GM06990 (cell line): ENCODE measurements at places on chromosomes 12 and 14.

DNA sequence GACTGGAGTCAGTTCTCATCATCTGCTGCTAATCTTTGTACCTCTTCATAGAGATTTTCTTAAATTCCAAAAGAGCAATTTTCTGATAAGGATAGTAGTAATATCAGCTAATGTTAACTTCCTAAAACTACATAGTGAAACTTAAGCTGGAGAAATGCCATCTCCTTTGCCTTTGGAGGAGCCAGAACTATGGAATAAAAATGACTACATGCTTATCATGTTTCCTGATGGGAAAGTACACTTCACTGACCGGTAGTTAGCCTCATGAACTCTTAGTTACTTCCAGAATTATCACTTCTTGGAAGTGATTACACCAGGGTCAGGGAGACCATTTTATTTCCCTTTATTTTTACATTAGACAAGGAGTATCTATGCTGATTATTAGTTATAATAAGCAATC is 1222.1 kb upstream of the TMEM132C start:
- DNase-seq = no peak

DNA sequence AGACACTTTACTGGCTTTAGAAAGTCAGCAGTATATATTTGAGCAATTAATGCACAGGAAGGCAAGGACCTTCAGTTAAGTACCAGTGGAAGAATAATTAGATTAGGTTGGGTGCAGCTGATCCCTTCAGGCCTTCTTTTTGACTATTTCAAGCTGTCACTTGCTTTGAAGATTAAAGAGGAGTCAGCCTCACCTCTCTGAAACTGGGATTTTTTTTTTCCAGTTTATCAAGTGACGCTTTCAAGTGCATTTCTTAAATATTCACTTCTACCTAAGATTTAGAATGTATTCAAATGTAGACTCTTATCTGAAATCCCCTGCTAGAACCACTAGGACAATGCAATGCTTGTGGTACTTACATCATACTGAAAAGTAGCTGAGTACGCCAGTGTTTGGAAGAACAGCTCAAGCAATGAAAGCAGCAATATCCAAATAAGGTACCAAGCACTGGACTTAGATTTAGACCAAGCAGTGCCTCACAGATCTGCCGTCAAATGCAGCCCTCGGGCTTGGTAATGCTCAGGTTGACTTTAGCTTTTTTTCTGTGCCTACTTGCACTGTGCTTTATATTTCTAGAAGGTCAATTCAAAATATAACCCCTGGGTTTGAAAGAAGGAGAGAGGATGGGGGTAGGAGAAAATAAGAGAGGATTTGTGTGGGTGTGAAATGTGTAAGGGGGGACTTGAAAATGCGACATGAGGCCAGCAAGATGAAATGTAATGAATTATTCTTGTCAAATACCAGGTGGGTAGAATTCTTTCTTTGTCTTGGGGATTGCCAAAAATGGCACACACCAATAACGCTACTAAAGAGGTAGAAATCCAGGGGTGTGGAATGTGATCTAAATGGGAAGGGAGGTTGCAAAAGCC is 3.7 kb upstream of the FERMT2 start:
- DNase-seq = peak; percentile 55

- no peak for DNase-seq
Observed at GRCh38 chr14:77541905-77542304, 43.3 kb upstream of the ISM2 start.

GRCh38 chr12:19847294-19848059 is 408.2 kb downstream of the AEBP2 start:
- peak; percentile 22 for DNase-seq

DNA sequence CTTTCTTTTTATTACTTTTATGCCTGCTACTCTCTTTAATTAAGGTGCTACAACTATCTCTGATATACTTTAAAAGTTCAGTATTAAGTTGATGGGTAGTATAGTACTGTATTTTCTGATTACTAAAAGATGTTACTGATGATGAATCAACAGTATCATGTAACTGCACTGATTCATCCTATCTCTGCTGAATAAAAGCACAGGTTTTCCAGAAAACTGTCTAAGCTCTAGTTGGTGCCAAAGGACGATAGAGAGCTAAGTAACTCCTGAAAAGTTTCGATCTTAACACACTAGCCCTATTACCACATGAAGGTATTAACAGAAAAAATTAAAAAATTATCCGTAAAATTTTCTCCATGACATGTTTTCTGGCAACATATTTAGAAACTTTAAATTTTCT is 2.1 kb downstream of the SCAF11 start:
- no peak for DNase-seq

- DNase-seq = no peak
Observed at GRCh38 chr14:102497998-102498677, 11.4 kb downstream of the ANKRD9 start.

- peak; percentile 58 for DNase-seq
Observed at GRCh38 chr12:109888179-109889020, 8.1 kb upstream of the GLTP start.

GRCh38 chr14:35932659-35933159 is 106.6 kb downstream of the BRMS1L start:
- peak; percentile 23 for DNase-seq

- no peak for DNase-seq
Observed at GRCh38 chr12:101920906-101921305, 43.5 kb downstream of the DRAM1 start.

DNA sequence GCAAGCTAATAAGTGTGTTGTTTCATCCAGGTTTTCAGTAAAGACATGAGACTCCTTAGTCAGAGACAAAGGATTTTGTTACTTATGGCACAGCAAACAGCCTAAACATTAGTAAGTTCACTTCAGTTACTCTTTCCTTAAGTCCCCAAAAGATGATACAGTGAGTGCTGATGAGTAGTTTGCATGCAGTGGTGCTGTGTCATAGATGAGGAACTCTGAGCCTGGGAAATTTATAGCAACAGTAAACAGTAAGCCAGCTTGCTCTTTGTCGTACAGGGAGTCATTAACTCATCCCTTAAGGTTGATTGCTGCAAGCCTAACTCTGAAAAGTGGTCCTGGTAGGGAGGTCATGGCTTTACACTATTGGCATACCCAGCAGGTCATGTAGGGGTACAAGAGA is 208.6 kb upstream of the OR4E1 start:
- DNase-seq = no peak

- DNase-seq = no peak
Observed at GRCh38 chr14:72557671-72558070, 336.2 kb downstream of the DPF3 start.

- no peak for DNase-seq
Observed at GRCh38 chr14:105409364-105409763, 10.3 kb upstream of the MTA1 start.

- no peak for DNase-seq
Observed at GRCh38 chr14:57420033-57420432, 29.6 kb downstream of the NAA30 start.

DNA sequence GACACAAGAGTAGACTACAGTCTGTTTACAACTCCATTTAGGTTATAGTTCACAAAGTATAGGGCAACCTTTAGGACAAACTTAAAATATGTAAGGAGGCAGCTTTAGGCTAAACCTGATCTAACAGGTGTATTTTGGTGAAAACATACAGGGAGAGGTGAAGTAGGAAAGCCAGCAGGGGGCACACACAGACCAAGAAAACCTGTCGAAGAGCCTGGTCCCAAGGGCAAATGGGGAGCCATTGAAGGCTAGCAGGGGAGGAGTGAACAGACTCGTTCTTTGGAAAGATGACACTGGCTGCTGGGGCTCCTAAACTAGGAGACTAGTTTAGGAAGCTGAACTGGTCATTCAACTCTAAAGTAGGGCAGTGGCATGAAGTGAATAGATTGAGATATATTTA is 138.8 kb upstream of the WSCD2 start:
- DNase-seq = no peak

DNA sequence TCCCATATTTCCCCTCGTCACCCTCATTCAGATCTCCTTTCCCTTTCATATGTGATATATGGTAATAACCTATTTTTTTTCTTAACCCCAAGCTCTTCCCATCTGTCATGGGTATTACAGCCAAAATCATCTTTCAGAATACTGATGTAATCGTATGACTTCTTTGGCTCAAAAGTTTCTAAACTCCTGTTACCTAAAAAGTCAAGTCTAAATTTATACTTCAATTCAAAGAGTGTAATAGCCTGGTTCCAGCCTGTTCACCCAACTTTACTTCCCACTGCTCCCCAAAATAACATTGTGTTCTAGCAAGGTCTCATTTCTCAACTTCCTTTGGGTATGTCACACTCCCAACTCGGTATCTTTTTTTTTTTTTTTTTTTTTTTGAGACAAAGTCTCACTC is 48.5 kb downstream of the TBK1 start:
- no peak for DNase-seq

GRCh38 chr14:94217116-94217515 is 43.0 kb downstream of the PPP4R4 start:
- DNase-seq = no peak

DNA sequence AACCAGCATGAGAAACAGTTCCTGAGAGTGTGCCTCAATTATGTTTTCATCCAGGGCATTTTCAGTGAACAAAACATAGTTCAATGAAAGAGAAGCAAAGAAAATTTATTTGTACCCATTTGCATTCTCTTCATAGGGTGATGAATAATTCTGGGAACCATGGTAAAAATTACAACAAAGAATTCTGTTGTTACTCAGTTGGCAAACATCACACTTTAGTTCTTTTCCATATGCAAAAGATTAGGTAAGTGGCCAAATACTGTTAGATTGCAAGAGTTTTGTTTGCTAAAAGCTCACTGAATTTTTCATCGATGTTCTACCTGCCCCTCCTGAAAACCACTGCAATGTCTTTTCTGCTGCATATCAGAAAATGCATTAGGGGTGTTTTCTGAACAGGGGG is 132.4 kb upstream of the RGS6 start:
- DNase-seq = no peak

- no peak for DNase-seq
Observed at GRCh38 chr12:12718853-12719252, 1.7 kb downstream of the CDKN1B start.

GRCh38 chr14:54637270-54638134 is 70.6 kb downstream of the SAMD4A start:
- DNase-seq = no peak

GRCh38 chr14:104199266-104199895 is 61.0 kb downstream of the KIF26A start:
- no peak for DNase-seq

- no peak for DNase-seq
Observed at GRCh38 chr12:34207858-34208257, 185.6 kb downstream of the ALG10 start.

- no peak for DNase-seq
Observed at GRCh38 chr14:68234101-68234905, 414.7 kb downstream of the RAD51B start.

GRCh38 chr12:92445253-92446082 is 257.3 kb upstream of the PLEKHG7 start:
- peak; percentile 84 for DNase-seq

DNA sequence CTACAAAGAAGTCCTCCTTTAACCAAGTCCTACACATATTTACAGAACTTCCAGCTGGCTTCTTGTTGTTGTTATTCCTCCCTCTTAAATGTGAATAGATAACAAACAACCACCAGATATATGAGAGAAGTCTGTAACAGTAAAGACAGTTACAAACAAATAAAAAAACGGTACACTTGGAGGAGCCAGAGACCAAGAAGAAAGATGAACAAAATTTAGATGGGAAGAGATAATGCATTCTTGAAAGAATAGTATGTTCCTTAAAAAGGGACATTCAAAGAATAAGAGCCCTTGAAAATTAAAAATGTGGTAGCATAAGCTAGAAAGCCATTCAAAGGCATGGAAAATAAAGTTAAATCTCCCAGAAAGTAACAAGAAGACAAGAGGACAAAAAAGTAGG is 25.9 kb downstream of the SLCO1A2 start:
- no peak for DNase-seq

DNA sequence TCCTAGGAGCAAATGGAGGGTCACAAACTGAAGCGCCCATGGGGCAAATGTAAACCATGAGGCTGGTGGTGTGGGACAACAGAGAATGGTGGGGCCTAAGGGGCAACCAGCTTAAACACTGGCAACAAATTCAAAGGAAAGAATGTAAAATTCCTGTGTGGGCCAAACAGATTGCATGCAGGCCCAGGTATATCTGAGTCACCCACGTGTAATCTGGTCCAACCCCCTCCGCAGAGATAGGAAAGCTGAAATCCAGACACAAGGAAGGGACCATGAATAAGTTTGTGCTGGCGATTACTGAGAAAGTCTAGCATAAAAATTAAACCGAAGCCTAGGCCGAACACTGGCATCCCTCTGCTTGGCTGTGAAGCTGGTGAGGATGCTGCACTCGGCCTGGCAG is 71.6 kb downstream of the ITPK1 start:
- no peak for DNase-seq

DNA sequence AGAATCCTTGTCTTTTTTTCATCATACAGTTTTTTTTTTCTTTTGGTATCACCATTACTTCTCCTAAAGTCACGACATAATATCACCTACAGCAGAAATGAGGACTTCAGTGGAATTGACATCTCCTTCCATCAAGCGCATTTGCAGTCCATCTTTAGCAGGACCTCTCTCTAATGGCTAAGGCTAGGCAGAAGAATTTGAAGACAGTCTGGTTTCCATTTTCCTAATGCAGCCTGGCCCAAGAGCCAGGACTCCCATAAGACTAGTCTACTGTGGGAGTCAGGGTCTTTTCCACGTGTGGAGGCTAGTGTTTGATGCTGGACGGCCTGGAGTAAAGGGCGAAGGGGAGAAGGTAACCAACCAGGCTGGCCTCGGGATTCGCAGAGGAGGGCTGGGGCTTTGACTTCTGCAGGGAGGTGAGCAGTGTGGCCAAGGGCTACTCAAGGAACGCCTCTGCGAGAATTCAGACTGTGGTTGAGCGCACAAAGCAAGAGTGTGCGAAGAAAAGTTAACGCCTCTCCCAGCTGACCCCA is 769 bp upstream of the ZNF740 start:
- no peak for DNase-seq

DNA sequence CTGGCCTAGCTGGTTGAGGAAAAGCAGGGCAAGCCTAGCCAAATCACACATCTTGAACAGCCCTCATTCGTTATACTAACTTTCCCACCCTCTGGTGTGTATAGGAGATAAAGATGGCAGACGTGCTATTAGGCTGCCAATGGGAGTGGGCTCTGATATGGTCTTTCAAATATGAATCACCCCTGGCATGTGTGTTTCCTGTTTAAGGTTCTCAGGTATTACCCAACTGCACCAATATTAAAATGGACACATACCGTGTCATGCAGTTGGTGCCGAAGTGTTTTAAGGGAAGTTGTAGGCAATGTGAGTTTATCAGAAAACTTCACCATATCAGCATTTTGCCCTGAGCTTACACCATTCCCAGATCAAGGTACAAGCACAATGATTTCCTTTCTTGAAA is 33.4 kb downstream of the CHST11 start:
- no peak for DNase-seq

DNA sequence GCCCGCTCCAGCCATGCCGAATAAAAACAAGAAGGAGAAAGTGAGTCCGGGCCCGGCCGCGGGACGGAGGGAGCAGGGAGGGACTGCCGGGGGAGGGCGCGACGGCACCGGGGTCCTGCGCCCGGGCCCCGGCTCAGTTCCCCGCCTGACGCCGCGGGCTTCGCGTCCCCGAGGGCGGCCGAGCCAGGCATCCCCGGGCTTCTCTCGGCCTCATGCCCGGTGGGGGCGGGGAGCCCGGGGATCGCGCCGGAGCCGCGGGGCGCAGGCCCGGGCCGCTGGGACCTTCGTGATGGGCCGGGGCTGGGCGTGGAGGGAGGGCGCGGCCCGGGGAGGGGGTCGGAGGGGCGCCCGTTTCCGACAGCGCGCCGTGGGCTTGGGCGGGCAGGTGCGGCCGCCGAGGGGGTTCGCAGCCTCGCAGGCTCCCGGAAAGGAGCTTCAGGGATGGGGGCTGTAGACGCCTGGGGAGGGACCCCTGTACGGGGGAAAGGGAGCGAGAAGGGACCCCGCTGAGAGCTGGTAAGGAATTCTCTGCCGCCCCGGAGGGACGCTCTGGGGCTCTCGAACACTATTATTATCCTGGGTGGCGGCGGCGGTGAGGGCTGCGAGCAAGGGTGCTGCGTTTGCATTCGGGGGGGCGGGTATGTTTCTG is 496 bp downstream of the PPP2R5C start:
- DNase-seq = peak; percentile 48
